CMK (cell line): ENCODE measurements at places on chromosomes 7 and 10.

GRCh38 chr10:119783665-119784027, 57.8 kb downstream of the INPP5F start:
- no peak for DNase-seq

GRCh38 chr10:47041396-47042198, 130.4 kb downstream of the PTPN20 start:
- no peak for DNase-seq

DNA sequence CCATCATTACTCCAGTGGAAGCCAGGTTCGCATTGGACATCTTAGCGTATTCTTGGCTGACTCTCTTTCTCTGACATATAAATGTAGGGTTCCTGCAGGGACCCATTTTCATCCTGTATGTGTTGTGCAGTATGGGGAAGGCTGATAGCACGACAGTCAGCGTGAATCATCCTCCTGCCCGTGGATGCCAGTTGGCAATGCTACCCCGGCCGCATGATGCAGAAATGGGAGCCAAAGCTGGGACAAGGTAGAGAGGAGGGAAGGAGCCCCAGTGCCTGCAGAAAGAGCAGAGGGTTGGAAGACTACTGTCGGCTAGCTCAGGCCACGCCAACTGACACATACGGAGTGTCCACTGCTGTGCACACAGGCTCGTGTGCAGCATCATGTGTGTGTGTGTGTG, 251.6 kb downstream of the SKAP2 start:
- no peak for DNase-seq

DNA sequence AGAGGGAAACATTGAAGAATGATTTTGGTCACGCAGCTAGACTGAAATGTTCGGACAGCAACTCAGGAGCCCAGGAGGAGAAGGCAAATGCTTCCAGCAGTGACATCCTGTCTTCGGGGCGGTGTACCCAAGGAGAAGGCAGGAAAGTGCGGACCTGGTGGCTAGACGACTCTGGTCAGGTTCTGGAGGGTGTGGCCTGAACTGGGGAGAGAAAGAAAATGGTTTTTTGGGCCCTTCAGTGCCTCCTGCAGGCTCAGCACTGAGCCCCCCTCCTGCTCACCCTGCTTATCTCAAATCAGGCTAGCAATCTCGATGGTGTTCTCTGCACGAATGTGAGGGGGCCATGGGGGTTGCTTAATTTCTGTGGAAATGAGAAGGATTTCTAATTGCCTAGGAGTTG, 26.7 kb upstream of the TARP start:
- DNase-seq: no peak

DNA sequence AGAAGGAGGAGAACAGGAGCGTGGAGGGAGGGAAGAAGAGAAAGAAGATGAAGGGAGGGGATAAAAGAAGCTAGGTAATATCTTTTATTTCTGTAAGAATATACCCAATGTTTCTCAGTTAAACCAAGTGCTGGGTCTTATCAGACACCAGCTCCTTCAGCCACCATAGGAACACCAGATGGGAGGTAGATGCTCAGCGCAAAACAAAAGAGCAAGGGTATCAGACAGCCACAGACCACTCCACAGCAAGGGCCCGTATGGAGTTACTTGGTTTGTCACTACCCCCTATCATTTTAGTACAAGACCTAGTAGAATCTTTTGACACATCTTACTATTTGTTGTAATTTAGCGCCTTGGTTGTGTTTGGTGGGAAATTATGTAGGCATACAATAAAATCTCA, 65.9 kb upstream of the FAM133B start:
- DNase-seq: no peak
